ENCODE measurements at places on chromosomes 6 and 20.

GRCh38 chr6:89393659-89394058 is 18.4 kb downstream of the RRAGD start:
- DNase-seq, result no peak

DNA sequence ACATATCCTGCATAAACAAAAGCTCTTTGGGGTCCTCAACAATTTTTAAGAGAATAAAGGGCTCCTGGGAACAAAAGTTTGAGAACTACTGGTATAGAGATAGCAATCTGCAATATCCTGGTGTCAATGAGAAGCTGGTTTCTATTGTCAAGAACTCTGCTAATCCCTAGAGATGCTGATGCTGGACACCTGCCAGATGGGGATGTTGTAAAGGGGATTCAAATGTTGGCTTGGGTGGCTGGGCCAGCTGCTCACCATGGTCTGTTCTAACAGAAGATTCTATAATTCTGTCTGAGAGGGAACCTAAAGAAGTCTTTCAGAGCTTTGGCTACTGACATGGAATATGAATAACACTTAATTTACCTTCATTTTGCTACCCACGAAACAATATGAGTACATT is 137.8 kb downstream of the BTBD9 start:
- no peak for DNase-seq

DNA sequence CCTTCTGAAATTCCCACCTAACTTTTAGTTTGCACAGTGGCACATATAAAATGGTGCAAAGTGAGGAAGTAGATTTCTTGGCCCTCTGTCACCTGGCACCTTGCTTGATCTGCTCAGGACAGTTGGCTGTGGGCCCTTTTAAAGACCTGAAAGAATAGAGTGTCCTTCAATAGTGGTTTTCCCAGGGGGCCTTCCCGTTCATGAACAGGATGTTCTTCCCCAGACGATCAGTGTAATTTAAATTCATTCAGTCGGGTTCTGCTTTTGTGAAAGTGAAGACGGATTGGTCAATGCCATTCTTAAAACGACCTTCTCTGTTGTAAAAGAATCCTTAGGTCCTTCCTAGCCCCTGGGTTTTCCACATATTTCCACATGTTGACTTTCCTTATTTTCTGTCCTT is 178.5 kb downstream of the SASH1 start:
- DNase-seq, result no peak

DNA sequence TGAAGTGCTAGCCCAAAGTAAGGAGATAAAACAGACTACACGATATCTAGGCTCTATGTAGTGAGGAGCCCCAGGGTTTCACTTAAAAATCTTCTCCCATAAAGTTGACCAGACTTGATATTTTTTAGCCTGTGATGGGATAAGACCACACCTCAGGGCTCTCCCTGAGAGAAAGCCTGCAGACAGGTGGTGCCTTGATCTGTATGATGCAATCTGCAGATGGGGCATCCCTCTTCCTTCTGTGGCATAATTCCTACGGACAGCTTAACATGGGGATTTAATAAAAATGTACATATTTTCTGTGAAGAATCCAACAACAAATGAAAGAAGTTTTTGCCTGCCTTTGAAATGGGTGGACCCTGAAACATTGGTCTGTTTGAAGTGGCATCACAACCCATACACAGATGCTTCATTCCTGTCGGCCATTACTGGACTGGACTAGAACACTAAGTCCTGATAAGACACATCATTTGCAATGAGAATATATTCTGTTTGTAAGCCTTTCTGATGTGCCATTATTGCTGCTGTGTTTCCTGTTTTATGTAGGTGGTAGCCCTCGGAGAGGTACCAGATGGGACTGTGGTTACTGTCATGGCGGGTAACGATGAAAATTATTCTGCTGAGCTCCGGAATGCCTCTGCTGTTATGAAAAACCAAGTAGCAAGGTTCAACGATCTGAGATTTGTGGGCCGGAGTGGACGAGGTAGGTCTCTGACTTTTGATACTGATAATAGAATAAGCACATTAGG is 53.8 kb upstream of the SUPT3H start:
- no peak for DNase-seq

- no peak for DNase-seq
These were observed 170.3 kb upstream of the PDE7B start for GRCh38 chr6:135680964-135681913.

GRCh38 chr6:138115201-138115600 is 8.0 kb upstream of the PERP start:
- no peak for DNase-seq

DNA sequence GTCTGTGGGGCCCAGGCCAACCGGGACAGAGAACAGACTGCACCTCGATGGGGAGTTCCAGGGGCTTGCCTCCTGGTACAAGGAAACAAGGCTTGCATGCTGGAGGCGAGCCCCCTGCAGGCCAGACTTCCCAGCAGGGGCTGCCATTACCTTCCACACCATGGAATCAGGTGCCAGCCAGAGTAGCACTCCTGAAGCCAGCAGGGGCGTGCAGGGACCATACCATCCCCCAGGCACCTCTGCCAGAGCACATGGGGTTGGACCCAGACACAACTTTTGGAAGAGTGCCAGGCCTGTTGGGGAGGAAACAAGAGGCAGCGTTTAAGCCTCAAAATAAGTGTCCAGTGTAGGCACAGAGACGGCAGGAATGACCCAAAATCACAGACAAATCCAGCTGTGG is 6.5 kb downstream of the DDO start:
- no peak for DNase-seq

DNA sequence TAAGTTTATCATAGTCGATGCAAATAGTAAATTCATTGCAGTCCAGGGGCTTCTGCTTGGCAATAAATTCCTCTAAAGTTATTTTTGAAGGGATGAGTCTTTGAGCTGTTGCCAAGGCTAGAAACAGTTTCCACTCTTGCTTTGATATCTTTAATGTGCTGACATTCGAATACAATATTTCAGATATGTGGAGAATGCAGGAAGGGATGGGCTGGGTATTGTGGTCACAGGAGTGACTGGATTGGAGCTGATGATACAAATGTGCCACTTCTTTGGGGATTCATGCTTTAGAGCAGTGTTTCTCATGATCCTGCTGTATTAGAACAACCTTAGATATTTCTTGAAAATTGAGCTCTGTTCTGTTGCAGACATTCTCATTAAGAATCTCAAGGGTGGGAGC is 139.0 kb downstream of the PRDM13 start:
- no peak for DNase-seq

DNA sequence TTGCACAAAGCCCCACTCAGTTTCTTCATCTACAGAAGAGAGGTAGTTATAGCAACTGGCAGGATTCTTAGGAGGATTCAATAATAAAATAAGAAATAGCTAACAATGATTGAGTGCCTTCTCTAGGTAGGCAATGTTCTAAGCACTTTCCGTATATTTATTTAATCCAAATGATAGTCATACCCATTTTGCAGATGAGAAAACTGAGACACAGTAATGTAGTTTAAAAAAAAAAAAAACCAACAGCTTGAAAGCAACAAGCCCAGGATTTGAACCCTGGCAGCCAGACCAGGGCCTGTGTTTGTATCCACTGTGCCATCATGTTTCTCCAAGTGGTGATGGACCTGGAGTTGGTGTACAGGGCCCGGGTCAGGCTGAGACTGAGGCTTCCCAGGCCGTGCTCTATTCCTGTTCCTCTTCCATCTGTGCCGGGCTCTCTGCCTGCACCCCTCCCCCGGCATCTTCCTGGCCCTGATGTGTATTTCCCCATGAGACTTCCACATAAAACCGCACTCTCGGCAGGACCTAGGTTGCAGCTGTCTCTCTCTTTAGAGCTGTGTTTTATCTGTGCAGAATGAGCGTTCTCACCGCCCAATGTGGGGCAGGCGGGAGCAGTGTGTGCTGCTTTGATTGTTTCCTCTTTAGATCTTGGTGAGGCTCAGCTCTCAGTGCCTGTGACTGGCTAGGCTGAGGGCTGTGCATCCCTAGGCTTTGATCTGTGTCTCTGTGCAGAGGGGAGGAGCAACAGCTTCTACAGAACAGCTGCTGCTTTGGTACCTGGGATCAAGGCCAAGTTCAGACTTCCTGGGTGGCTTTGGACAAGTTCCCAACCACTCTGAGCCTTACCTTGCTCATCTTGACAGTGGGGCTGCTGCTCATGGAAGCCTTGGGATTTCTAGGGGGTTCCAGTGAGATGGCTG is 49.5 kb downstream of the TOX2 start:
- DNase-seq, result no peak

- DNase-seq, result no peak
These were observed 150.8 kb downstream of the ASCC3 start for GRCh38 chr6:100730001-100730980.

GRCh38 chr6:96917098-96917497 is 7.4 kb upstream of the KLHL32 start:
- no peak for DNase-seq

- no peak for DNase-seq
These were observed 692.8 kb downstream of the EPM2A start for GRCh38 chr6:145042559-145042958.

GRCh38 chr6:166907373-166907841 is 48.9 kb downstream of the RNASET2 start:
- DNase-seq, result no peak

GRCh38 chr20:47676219-47676721 is 109.0 kb downstream of the SULF2 start:
- no peak for DNase-seq

DNA sequence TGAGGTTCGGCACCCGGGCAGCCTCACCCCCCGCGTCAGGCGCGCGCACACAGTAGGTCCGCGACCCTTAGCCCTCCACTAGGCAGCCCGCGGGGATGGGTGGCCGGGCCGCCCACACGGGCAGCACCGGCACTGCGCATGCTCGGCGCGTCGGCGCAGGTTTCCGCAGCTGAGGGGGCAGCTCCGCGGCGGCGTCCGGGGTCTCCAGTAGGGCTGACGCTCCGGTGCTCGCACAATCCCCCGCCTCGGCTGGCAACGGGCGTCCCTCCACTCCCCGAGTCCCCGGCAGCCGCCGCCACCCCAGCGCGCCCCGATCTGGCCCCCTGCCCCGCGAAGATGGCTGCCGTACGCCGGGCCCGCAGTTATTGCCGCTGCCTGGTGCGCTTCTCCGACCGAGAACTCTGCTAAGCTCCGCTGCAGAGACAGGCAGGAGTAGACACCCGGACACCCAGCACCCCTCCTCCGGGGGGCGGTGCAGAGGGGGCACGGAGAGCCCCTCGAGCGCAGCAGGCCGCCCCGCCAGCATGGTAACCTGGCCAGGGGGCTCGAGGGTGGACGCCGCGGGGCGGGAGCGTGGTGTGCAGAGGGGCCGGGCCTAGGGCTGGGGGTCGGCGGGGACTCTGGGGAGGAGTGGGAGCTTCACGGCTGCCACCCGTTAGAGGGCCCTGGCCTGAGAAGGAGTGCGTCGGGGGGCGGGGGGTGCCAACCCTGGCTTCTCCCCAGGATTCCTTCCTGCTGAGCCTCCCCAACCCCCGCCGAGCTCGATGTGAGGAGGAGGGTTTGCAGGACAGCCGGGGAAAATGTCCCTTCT is at the start of gene FBXO9:
TSS of gene FBXO9 (plus strand) at position 139 of the 811 bp plus-strand sequence. CDS start at position 525, 386 bp downstream.
- no peak for DNase-seq

DNA sequence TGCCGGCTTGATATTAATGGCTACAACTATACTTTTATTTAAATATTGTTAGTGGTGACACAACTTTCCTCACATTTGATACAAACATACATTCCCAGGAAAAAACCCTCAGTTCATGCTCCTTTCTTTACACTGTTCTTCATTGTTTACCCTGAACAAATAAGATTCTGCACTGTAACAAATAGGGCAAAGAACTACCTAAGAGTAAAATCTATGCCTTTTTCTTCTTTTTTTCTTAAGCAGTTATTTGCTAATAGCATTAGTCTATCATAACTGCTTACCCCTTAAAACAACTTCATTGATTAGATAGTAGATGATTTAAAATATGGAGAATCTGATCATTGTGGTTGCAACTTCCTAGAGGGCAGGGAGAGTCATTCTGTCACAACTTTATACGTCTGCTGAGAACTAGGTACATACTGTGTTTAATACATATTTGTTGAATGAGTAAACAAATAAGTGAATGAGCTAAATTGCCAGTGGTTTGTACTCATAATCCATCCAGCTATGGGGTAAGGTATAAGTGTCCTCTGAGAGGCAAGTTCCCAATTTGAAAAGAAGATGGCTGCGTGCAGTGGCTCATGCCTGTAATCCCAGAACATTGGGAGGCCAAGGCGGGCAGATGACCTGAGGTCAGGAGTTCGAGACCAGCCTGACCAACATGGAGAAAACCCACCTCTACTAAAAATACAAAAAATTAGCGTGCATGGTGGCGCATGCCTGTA is 161.0 kb downstream of the CDK19 start:
- no peak for DNase-seq

DNA sequence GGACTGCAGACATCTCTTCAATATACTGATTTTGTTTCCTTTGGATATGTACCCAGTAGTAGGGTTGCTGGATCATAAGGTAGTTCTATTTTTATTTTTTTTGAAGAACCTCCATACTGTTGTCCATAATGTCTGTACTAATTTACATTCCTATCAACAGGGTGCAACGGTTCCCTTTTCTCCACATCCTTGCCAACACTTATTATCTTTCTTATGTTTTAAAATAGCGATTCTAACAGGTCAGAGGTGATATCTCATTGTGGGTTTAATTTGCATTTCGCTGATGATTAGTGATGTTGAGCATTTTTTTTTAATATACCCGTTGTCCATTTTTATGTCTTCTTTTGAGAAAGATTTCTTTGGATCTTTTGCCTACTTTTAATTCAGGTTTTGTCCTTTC is 2.0 kb upstream of the TP53RK start:
- DNase-seq, result no peak
